ENCODE measurements at places on chromosomes 6 and 20. TPM values are rescaled to one million over a fixed set of nuclear protein-coding genes. Genes with fewer than 3 reads are reported as not detected.

GRCh38 chr20:9503526-9504245 is 10.7 kb upstream of the LAMP5 start:
- no peak for DNase-seq

DNA sequence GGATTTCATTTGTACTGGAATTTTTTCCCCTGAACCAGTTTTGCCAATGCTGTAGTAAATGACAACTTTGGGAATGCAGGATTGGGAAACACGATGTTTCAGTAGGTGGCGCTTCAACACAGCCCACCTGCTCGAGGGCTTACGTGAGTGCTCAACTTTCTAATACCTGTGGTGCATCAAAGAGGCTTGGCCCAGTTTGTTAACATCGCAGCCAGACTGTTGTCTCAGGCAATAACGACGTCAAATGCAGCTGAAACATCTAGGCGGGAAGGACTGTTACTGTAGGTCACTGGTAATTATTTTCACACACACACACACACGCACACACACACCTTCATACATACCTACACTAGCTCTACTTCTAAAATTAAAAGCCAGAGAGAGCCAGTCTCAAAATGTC is 815.5 kb upstream of the SLC35B3 start:
- peak; percentile 75 for DNase-seq

DNA sequence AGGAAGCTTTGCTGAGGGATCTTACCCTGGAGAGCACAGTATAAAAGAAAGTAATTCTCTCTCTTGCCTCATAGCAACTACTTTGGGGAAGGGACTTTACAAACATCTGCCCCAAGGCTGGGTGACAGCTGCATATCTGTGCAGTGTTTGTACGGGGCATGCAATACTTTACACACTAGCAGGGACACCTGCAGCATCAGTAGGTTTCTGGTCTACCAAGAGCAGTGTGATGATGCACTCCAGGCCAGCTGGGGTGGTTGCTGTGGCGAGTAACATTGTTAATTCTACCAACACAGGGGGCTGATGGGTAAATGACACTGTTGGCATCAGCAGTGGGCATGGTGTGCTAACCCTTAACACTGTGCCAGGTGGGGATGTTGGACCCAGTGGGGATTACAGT is 48.0 kb downstream of the ADTRP start:
- no peak for DNase-seq

- DNase-seq = no peak
These were observed 314.5 kb downstream of the KIF16B start for GRCh38 chr20:16258766-16259165.

GRCh38 chr20:12575352-12576095 is 433.2 kb upstream of the SPTLC3 start:
- DNase-seq = no peak

- DNase-seq = no peak
These were observed 359.6 kb upstream of the ID4 start for GRCh38 chr6:19477563-19477962.

GRCh38 chr20:6120491-6120988 is 2.3 kb downstream of the FERMT1 start:
- DNase-seq = no peak

- no peak for DNase-seq
These were observed 221.3 kb downstream of the ERMARD start for GRCh38 chr6:169972736-169973135.

- no peak for DNase-seq
These were observed 72.8 kb upstream of the ADTRP start for GRCh38 chr6:11851387-11851786.

- no peak for DNase-seq
These were observed 106.8 kb upstream of the PREP start for GRCh38 chr6:105509506-105510331.

GRCh38 chr20:2507875-2508630 is 662 bp downstream of the ZNF343 start:
- DNase-seq = no peak

DNA sequence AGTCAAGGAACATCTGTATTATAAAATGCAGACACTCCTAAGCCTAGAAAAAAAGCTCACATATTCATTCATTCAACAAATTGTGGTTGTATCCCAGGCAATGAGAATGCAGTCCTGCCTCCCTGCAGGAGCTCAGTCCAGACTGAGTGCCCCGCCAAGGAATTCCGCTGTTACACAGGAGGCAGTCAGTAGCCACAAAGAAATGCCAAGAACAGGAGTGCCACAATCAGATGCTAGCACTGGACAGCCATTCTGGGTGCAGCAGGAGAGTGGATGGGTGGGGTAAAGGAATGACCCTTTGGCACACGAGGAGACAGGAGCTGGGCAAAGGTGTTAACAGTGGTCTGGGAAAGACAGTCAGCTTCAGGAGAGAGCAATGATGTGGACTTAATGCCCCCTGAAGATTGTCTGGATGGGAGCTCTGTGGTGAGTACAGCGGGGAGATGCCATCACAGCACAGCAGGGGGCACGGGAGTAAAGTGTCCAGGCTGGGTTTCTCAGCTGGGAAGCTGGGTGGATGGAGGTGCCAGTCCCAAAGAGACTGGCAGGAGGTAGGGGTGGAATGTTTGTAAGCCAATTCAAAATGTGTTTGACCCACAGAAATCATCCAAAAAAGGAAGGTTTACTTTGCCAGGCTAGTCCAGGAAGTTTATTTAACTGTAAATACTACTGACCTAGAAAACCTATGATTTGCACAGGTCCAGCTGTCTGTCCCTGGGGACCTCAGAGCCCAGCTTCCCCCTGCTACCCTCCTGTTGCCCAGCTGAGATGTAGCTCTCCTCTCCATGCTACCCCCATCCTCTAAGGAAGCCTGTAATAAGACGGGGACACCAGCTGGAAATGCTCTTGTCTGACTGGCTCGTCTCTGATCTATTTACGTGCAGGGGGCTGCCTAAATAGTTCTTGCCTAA is 84.1 kb downstream of the SLC23A2 start:
- peak; percentile 63 for DNase-seq

- DNase-seq = no peak
These were observed 171.8 kb upstream of the RNF24 start for GRCh38 chr20:4187147-4187546.

DNA sequence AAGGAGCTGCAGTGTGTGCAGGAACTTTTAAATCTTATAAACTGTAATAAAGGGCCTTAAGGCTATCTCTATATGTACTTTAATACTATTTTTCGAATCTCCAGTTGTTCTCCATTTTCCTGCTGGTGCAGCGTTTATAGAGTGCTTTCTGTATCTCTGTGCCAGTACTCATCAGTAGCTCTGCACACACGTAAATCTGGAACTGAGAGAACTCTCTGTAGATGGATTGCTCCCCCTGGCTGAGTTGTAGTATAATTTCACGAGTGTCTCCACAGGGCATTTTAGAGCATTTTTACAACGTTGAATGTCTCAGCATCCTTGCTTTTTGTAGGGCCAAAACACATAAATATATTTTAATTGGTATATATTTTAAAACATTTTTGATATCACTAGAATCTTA is 256.5 kb downstream of the TRDN start:
- peak; percentile 20 for DNase-seq

DNA sequence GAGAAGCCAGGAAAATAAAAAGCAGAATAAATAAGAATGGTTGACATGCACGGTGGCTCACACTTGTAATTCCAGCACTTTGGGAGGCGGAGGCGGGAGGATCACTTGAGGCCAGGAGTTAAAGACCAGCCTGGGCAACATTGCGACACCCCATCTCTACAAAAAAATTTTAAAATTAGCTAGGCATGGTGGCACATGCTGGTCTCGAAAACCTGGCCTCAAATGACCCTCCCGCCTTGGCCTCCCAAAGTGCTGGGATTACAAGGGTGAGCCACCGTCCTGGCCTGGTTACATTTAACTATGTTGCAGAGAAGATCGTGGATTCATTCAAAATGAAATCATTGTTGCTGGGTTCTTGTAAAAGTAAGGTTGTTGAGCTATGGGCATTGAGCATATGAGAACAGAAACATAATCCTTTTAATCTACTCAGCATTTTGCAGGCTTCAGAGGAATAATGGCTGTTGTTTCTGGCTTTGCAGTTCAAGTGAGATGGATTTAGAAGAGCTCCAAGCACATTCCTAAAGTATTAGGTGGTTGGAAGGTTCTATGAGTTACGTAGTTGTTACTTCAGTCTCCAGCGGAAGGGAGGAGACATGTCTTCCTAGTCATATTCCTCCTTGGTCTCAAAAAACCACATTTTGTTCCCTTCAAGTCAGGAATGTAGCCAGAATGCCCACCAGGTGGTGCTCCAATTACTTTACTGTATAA is 45.6 kb upstream of the RAB23 start:
- DNase-seq = peak; percentile 85

GRCh38 chr20:49303065-49303552 is 25.3 kb upstream of the ZNFX1 start:
- DNase-seq = no peak

GRCh38 chr20:50152394-50153152 is 950 bp downstream of the PEDS1 start:
- peak; percentile 86 for DNase-seq

- DNase-seq = no peak
These were observed 375.3 kb downstream of the MAFB start for GRCh38 chr20:40313730-40314129.

DNA sequence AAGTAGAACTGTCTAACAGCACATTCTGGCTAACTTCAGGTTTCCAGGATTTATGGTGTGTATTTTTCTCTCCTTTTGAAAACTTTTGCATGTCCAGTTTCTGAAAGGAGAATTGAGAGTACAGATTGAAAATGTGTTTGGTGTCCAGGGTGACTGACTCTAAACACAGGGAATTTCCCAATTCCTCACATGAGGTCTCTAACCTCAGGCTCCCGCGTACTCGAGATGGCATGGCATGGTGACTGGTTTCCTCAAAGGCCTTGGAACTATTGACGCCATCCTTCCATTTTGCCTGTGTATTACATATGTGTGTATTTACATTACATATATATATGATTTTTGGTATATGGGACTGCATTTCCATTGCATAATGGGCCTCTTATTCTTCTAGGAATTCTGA is 52.5 kb downstream of the PRND start:
- DNase-seq = no peak

- DNase-seq = no peak
These were observed 778 bp upstream of the LIN28B start for GRCh38 chr6:104955927-104956730.

- DNase-seq = no peak
These were observed 62.3 kb downstream of the UTRN start for GRCh38 chr6:144347448-144347759.

DNA sequence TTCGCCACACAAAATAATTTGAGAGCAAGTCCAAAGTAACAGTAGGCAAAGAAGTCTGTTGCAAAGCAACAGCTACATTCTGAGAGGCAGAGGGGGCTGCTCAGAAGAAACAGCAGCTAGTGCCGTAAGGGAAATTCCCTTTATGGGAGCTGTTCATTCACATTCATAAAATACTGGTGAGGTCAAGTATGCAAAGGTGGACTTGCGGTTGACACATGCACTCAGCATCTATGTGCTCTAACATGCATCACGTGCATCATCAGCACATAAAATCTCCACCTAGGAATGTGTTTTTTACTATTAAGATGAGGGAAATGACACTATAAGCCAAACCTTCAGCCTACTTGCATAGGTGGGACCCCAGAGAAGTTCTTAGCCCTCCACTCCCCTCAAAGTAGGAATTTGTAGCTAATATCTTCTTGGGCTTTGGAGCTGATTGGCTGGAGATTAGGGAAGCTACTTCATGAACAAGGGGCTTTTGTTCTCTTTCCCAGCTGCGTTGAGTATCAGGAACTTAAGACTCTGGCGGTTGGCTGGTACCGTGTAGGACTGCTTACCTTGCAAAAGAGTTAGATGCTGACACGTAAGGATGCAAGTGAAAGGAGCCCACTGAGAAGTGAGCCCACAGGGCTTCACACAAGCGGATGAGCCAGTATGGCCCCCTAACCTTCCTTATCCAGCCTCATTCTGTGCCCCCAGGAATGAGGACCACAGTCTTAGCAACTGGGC is 12.4 kb downstream of the CST3 start:
- no peak for DNase-seq

GRCh38 chr6:80280262-80281010 is 174.0 kb downstream of the BCKDHB start:
- DNase-seq = no peak

DNA sequence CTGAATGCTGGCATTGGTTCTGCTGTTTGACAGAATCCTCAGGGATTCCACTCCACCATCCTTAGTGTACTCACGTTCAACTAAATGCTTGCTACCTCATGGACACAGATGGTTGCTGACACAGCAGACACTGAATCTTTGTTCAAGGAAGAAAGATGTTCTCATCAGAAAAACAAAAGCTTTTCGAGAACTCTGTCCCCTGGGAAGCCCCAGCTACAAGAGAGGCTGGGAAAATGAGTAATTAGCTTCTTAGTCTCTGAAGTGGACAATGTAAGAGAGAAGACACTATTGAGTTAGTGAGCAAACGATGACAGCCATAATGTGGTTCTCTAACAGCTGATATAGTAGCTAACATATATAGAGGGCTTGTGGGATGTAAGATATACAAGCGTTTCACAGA is 30.9 kb upstream of the ENPP5 start:
- DNase-seq = no peak

DNA sequence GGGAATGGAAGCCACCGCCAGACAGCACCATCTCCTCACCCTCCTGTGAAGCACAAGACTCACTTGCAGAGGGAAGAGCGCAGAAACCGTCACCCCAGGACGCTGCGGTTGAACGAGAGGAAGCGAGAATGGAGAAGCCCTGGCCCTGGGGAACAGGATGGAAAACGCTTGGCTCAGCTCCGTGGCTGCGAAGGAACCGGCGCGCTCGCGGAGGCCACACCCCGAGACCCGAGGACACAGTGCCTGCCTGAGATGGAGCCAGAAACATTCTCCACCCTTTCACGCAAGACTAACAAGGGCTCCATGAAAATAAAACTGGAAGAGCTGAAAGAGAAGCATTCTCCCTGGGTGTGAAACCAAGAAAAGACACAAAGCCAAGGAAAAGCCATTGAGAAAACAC is 25.3 kb upstream of the CHRNA4 start:
- no peak for DNase-seq

GRCh38 chr20:32963176-32963575 is 41.1 kb downstream of the SUN5 start:
- no peak for DNase-seq

DNA sequence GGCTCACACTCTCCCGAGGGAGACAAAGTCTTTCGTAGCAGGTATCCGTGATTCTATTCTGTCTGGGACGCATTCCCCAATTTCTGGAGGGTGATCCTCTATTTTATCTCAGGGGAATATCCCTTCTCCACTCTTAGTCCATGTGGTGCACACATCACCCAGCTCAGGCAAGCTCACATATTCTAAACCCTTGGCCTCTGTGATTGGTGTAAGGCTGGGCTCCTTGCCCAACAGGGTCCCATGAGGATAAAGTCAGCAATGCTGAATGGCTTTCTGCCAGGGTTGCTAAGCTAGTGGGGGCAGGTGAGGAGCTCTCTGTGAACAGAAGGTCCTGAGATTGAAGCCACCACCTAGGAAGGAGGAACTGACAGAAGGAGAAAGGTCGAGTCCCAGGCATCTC is 137.2 kb downstream of the CDH26 start:
- no peak for DNase-seq

Gene SYNE1
- total RNA-seq = 2.7 TPM

Gene CDSN
- total RNA-seq = 0.08 TPM

Gene MYL9
- total RNA-seq = 0.76 TPM

Gene MANEA
- 1.9 TPM for total RNA-seq

Gene FOXQ1
- total RNA-seq = 108 TPM

Gene SIRPG
- total RNA-seq = not detected

Gene LAMA5
- 336 TPM for total RNA-seq

Gene GRM1
- total RNA-seq = not detected

Gene FOXF2
- not detected for total RNA-seq

Gene ZNF831
- total RNA-seq = not detected

Measured in HT-29 (cell line).